Stimulated activated CD8-positive, alpha-beta memory T cell treated with anti-CD3 and anti-CD28 coated beads, Interleukin-4, amount 100 ng/mL, for 4 hours (primary cell): ENCODE measurements at places on chromosomes 3 and 15.
A peak's percentile ranks its signal among the peaks of the same experiment; 100 is the strongest.

DNA sequence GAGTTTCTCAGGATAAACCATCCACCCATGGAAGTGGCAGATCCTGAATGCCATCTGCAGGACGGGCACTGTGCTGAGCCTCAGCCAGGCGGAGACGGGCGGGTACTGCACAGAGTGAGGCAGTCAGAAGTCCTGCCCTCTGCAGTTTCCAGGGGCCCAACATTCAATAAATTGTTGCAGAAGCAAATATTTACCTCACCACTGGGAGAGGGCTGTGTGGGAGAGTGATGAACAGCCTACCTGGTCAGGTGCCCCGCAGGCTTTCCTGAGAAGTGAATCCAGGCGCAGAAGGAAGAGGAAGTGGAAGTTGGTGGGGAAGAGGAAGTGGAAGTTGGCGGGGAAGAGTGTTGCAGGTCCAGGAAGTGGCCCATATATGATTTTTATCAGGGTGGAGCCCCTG, 100.8 kb downstream of the SLCO3A1 start:
- no peak for DNase-seq

DNA sequence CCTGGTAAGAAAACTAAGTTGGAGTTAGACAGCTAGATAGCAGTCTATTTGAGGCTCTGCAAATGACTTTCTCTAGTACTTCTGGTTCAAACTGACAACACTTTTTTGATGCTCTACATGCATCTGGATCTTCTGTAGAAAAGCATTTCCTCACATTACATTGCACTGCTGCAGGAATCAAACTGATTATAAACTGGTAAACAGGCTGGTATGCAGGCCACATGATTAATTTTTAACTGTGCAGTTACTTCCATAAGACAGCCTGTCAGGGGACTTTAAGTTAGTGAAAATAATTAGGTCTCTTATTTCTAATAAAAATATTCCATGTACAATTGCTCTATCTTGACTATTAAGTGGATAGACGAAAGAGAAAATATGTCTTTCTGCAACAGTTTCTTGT, 550.0 kb upstream of the ALCAM start:
- DNase-seq = no peak

- no peak for DNase-seq
These were observed 11.9 kb upstream of the CD200R1L start for GRCh38 chr3:112858410-112859069.

- DNase-seq = no peak
These were observed 2.8 kb downstream of the ZIC4 start for GRCh38 chr3:147403511-147403910.

- no peak for DNase-seq
These were observed 1.1 kb upstream of the ZBTB38 start for GRCh38 chr3:141367038-141367730.

GRCh38 chr3:102488331-102488730, 53.5 kb downstream of the ZPLD1 start:
- DNase-seq = no peak

DNA sequence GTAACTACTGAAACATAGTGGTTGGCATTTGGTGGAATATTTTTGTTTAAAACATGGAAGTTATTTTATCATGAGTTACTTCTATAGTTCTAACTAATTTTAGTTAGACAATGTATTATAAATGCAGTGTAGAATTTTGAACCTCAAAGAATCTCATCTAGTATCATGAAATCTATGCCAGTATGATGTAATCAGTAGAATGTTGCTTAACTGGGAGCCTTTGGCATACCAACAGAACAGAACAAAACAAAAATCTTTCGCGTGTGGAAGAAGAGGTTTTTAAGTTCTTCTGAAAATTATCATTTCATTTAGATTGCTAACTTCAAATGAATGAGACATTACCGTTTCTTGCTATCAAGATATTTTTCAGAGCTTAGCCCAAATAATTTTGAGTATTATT, 98.4 kb upstream of the LRRFIP2 start:
- no peak for DNase-seq

GRCh38 chr3:175397372-175397771, 538.2 kb downstream of the NAALADL2 start:
- no peak for DNase-seq

DNA sequence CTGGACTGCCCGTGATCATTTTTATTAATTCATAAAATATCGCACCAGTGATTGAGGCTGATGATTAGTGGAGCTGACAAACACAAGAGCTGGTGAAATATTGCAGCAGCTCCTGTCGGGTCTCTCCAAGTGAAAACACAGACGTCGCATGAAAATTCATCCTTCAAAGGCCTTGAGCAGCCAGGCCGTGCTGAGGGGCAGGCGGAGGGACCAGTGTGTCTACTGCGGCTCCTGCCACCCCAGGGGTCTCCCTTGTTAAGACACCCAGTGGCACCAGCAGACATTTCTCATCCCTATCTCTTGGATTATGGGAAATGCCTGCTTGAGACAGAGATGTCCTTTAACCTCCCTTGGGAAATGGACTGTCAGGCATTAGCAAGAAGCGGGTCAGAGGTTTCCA, 289.4 kb upstream of the TLE3 start:
- DNase-seq = no peak

DNA sequence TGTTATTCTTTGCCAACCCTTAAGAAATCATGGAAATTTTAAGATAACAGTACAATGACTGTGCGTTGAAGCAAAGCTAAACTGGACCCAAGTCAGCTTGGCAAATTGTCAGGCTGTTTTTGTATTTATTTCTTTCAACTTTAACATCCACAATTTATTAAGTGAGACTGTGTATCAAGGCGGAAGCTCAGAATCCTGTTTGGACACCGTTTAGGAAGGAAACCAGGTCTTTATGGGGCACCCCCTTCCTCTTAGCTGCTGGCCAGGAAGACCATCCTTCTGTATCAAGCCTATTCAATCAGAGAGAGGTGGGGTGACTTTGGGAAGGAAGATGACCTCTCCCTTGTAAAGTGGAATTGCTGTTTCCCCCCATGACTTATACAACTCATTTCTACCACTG, 166.0 kb downstream of the MCTP2 start:
- no peak for DNase-seq

- no peak for DNase-seq
These were observed 9.8 kb upstream of the C3orf70 start for GRCh38 chr3:185162634-185163033.

- DNase-seq = no peak
These were observed 34.3 kb upstream of the RAD51 start for GRCh38 chr15:40660686-40661085.

DNA sequence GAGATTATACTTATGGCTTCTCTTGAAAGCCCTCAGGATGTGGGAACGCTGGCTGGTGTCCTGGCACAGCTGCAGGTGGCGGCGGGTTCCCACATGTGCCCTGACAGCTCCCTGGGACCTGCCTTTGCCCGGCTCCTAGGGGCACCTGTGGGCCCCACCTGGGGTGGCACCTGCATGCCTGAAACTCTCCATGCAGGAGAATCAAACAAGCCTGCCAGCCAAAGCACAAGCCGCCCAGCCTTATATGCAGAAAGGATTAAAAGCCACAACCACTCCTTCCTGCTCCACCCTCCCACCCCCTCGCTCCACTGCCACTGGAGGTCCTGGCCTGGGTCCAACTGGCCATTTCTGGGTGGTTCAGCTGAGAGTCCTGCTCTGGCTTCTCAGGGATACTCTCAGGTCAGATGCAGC, 18.1 kb downstream of the TRPM1 start:
- DNase-seq = no peak

DNA sequence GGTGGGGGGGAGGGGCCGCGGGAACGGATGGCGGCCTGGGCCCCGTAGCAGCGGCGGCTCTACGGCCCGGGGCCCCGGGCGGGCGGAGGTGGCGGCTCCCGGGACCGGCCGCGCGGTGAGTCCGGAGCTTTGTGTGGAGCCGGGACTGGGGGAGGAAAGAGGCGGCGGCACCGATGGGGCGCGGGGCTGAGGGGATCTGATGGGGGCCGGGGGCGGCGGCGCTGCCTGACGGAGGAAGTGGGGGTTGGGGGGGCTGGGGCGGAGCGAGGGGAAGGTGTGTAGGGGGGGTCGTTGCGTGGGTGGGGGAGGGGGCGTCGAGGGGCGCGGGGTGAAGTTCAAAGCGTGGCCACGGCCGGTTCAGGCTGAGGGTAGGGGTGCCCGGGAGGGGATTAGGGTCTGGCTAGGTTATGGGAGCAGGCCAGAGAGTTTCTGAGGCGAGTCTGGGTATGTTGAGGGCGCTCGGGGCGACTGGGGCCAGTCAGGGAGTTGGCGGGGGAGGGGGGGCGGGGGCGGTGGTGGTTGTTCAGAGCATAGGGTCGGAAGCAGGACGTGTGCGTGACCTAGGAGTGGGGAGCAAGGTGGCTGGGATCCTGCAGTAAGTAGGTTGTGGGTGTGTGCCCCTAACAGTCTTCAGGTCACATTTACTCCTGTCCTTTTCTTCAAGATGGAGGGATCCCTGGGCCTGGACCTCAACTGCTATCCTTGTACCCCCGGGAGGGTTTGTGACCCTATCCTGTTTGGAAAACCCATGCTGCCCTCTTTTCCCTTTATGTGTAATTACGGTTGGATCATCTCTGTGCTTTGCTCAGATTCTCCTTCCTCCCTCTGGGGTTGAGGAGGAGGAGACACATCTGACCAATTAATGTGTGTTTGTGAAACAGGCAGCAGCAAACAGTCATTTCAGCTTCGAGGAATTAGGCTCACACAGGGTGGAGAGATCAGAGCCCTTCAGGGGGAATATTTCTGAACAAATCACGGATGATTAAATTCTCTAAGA, 644 bp downstream of the ZNF609 start:
- DNase-seq = peak; percentile 11

DNA sequence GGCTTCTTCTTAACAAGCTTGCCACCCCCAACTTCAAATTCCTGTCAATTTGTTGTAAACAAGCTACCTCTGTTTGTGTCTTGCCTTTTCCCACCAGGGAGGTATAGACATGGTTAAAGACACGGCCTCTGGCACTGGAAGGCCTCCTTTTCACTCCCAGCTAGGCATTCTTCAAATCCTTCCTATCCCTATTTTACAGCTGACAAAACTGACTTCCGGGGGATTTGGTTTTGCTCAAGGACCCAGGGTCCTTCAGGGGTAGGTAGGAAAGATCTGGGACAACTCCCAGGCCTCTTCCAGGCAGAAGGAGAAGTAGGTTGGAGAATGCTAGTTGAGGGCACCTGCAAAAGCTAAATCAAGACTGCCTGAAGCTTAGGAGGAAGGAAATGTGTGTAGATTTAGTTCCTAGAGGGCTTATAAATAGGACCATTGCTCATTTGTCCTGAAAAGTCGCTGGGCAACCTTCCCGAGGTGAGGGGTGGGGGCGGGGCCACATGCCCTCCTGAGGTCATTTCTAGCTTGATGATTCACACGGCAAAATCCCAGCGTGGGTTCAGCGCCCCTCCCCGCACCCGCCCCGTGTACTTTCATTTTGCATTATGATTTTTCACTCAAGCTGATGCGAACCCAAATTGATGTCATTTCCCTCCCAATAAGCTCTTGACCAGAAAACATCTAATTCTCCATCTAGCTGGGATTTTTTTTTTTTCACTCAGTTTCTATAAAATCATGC, 365.5 kb downstream of the SHQ1 start:
- peak; percentile 50 for DNase-seq

DNA sequence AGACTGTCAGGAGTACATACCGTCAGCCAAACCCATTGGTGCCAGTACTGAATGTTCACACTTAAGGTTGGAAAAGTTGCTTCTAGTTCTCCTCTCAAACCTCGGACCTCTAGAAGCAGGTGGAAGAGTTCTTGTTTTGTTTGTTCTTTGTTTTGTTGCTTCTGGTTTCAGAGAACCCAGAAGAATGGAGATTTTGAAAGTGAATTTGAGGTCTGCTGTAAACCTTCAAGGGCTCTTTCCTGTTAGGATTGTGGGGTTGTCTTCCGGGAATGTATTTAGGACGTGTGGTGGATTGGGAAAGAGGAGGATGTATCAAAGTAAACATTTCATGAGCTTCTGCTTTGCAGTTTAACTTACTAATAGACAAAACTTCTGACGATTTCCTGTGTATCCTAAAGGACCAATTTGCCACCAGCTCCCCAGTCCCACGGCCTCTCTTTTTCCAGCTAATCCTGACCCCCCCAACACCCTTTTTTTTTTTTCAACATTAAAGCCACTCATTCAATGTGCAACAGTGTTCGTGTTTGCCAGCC, 50.3 kb downstream of the FILIP1L start:
- no peak for DNase-seq

DNA sequence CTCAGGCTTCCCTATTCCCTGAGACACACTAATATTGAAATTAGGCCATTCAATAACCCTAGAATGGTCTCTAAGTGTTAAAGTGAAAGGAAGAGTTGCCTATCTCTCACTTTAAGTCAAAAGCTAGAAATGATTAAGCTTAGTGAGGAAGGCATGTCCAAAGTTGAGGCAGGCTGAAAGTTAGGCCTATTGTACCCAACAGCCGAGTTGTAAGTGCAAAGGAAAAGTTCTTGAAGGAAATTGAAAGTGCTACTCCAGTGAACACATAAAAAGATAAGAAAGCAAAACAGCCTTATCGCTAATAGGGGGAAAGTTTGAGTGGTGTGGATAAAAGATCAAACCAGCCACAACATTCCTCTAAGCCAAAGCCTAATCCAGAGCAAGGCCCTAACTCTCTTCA, 117.9 kb upstream of the SPATA12 start:
- no peak for DNase-seq

DNA sequence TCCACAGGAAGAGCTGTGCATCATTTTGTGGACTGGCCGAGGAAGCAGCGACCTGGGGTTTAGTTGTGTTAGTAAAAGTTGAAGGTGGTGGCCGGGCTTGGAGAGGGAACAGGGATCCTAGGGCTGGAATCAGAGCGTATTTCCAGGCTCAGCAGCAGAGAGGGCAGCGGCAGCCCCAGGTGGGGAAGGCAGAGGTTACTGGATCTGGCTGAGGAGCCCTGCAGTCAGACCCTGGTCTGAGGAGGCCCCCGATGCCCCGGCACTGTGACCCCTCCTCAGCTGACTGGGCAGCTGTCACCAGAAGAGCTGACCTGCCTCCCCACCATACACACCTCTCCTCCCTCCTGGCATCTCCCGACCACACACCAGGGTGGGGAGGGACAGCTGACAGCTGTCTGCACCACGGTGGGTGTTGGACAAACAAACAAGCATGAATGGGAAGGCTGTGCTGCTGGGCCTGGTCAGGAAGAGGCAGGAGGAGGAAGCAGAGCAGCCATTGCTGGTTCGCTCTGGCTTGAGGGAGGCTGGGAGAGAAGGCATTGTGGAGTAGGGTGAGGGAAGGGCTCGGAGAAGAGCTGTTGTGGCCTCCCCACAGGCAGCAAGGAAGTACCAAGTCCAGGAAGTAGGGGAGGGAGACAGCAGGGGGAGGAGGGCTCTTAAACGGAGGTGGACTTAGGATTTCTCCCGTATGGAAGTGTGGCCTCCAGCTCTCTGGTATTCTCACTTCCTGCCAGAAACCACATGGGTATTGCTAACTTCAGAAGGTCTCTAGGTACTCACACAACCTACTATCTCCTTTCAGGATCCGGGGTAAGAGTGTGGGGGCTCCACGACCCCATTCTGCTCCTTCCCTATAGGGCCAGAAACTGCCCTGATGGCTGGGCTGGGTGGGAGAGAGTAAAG, 49.5 kb upstream of the HACD2 start:
- no peak for DNase-seq
